Posterior vena cava (tissue), 2 donors: ENCODE measurements at places on chromosomes 6 and 20. TPM values are rescaled to one million over a fixed set of nuclear protein-coding genes. Genes with fewer than 3 reads are reported as not detected.

DNA sequence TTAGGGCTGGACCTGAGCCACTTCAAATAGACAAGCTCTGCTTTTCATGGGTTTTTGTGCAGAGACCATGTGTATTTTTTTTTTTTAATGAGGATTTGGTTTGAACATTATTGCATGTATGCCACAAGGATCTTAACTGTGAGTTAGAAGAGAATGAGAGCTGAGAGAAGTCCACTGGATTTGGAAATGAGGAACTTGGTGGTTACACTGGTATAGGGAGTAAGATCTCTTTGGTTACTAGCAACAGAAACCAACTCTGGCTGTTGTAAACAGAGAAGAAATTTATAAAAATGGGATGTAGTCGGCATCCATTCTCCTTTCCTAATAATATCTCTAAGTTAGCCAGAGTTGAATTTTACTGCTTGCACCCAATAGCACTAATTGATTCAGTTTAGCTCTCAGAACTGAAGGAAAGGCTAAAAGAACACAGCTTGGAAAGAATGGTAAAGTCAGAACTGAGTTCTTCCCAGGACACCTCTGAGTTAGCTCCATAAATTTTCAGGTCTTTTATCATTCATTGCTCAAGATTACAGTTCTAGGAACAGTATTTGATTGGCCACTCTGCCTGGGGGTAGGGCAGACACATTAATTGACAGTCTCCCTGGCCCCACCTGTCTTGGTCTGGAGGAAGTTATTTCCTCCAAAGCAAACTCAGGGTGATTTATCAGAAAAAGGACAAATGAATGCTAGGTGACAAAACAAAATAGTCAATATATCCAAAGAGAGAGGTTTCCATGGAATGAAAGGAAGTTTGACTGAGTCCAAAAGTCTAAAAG lies 3.9 kb upstream of the WFDC2 start:
- no peak for DNase-seq

DNA sequence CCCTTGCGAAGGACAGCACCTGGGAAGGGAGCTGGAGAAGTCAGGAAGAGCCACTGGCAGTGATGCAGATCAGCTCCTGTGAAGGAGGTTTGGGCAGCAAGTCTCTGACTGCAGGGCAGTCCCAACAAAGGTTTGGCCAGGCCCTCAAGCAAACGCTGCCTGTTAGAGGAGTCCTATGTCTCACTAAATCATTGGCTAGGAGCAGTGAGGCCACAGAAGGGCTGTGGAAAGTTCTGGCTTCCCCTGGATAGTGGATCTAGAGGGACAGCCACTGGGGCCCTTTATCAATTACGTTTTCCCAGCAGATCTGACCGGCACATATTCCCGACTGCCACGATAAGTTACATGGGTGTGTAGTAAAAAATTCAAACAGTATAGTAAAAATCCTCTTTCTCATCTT lies 2.5 kb downstream of the TTPAL start:
- no peak for DNase-seq

SLC26A8 gene
- total RNA-seq = 0.42 TPM

HLA-DMA gene
- total RNA-seq = 35.0 TPM

MROH8 gene
- total RNA-seq = 3.0 TPM

- DNase-seq = peak; percentile 46
These were observed 60.4 kb upstream of the QKI start for GRCh38 chr6:163354085-163354484.

GRCh38 chr6:8215631-8216030 lies 113.3 kb upstream of the EEF1E1 start:
- DNase-seq = no peak

- DNase-seq = no peak
These were observed 21.2 kb upstream of the ASF1A start for GRCh38 chr6:118872726-118873125.

- DNase-seq = no peak
These were observed 381.6 kb downstream of the UTRN start for GRCh38 chr6:144666781-144667180.

GRCh38 chr6:7899889-7900213 lies 10.7 kb downstream of the TXNDC5 start:
- no peak for DNase-seq

GRCh38 chr20:7171911-7172310 lies 404.4 kb downstream of the BMP2 start:
- no peak for DNase-seq
